CD4-positive, alpha-beta T cell treated with Interleukin-4 for 1 hour (primary cell): ENCODE measurements at places on chromosomes 11 and 22.

DNA sequence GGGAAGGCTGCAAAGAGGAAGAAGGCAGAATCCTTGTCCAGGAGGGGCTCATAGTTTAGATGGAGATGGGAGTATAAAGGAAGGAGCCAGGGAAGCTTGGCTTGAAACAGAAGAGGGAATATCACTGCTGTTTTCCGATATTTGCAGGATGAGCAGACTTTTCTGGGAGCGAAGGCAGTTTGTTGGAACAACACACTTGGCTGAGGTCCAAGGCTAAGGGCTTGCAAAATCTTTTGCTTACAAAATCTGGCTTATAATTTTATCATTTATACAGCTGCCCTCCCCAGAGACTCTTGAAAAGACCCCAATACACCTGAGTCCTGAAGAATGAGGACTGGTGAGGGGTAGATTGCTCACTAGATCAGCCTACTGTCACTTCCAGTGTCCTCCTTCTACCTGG lies 174.8 kb downstream of the NELL1 start:
- no peak for DNase-seq

DNA sequence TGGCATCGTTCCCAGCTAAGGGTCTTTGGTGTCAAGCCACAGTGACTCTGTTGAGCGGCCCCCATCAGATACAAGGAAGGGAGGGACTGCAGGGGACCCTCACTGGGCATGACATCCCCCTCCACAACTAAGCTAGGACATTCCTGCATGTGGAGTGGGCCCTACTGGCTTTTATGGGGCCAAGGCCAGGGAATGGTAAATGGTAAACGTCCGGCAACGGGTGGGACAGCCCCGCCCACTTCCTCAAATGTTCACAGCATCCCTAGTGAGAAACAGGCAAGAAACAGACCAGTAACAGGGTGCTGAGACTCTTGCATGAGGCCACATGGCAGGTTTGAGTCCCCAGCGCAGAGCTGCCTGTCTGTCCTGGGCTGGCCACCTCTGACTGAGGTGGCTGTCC lies 4.4 kb downstream of the TMPRSS6 start:
- DNase-seq, result no peak

DNA sequence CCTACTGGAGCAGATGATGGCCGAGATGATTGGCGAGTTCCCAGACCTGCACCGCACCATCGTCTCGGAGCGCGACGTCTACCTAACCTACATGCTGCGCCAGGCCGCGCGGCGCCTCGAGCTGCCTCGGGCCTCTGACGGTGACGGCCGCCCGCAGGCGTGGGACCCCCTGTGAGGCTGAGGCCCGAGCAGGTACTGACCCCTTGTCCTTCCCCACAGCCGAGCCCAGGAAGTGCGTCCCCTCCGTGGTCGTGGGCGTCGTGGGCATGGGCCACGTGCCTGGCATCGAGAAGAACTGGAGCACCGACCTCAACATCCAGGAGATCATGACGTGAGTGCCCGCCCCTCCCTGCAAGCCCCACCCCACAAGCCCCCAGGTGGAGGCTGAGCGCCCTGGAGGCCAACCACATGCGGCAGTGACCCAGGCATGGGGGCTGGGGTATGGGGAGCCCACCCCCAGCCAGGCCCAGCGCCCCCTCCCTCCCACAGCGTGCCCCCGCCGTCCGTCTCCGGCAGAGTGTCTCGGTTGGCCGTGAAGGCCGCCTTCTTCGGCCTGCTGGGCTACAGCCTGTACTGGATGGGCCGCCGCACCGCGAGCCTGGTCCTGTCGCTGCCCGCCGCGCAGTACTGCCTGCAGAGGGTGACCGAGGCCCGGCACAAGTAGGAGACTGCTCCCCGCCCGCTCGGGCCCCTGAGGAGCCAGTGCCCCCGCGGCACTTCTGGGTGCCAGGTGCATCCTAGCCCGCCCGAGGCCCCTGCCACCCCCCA lies 2.8 kb upstream of the SELENOO start:
- DNase-seq, result no peak

- DNase-seq, result peak; percentile 48
Measured at GRCh38 chr11:65611028-65611757, 2.8 kb downstream of the MAP3K11 start.

DNA sequence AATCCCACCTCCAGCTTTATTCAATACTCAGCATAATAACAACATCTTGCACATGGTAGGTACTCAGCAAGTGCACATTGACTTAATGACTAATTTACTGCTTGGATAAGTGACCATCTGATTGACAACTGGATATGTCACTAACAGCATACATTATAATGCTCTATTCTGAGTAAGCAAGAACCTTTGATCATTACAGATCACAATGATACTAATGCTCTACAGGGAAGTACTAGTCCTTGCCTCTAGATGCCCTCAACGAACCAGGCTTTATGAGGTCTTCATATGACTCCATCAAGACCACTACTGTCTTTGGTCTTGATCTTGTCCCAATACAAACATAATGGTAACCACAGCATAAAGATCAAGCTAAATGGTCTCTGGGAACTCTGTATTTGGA lies 167.6 kb upstream of the MTMR2 start:
- DNase-seq, result no peak

DNA sequence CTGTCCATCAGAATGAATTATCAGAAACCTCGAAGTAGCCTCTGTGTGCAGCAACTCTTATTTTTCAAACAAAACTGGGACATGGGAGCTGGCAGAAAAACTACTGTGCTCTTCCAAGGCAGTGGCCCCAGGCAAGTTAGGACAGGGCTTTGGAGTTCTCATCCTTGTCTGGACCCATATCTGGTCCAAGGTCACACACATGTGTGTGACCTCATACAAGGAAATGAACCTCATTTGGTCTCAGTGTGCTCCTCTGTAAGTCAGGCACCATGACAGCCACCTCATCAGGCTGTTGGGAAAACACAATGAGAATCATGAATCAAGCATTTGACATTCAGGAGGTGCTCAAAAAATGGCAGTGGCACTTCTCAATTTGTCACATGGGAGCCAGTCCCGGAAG lies 25.8 kb downstream of the LARGE1 start:
- DNase-seq, result no peak

DNA sequence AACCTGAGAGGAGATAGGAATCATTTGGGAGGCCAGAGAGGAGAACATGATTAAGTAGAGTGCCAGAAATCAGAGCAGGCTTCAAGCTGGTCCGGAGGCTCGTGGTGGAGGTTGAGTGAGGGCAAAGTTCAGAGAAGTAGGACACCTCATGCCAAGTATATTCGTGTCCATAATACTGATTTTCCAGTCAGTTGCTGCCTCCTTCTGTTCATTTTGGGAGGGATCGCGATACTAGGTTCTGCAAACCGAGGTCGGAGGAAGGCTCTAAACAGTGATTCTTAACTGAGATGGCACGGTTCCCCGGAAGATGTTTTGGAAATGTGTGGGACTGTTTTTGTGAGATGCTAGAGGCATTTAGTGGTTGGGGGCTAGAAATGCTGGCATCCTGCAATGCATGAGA lies 13.6 kb upstream of the CD3E start:
- DNase-seq, result peak; percentile 73

GRCh38 chr11:46105926-46106325 lies 15.3 kb downstream of the PHF21A start:
- no peak for DNase-seq

DNA sequence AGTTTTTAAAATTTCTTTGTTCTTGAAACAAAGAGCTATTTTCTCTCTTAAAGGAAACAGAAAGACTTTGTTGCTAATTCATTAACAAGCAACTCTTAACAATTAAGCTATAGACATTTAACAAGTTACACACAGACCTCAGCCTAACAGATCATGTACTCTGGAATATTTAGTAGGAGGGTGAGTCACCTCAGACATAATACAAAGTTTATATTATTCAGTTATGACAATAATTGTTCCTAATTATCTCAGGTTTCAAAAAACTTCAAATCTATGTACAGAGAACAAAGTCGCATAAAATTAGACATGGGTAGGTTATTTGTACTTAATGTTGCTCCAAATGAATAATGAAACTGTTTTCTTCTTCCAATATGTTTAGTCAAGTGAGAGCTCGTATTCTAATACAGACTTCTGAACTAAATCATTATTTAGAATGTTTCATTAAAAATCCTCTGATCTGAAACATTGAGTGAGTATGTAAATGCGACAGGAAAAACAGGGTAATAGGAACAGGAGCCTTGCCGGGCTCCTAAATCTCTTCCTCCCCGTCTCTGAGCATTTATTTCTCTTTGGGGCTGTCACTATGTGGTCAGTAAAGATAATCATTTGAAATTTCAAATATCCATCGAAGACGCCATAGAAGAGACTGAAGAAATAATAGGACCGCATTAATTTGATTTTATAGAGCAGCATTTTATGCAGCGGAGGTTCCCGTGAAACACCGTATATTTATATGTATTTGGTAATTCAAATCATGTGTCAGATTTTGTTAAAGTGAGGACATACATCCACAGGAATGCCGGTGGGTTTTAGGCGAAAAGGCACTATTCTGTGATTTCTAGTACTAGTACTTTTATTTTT lies 8.7 kb upstream of the BARX2 start:
- no peak for DNase-seq

DNA sequence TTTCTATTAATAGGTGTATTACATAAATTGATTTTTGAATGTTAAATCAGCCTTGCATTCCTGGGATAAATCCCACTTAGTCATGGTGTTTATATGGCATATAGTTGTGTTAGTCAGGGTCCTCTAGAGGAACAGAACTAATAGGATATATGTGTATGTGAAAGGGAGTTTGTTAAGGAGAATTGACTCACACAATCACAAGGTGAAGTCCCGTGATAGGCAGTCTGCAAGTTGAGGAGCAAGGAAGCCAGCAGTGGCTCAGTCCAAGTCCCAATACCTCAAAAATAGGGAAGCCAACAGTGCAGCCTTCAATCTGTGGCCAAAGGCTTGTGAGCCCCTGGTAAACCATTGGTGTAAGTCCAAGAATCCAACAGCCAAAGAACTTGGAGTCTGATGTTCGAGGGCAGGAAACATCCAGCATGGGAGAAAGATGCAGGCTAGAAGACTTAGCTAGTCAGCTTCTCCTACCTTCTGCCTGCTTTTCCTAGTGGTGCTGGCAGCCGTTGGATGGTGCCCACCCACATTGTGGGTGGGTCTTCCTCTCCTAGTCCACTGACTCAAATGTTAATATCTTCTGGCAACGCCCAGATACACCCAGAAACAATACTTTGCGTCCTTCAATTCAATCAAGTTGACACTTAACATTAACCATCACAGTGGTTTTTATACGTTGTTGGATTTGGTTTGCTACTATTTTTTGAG lies 12.9 kb downstream of the SFI1 start:
- DNase-seq, result no peak

GRCh38 chr11:94271885-94272372 lies 32.5 kb upstream of the IZUMO1R start:
- DNase-seq, result no peak

GRCh38 chr11:110907629-110908028 lies 195.4 kb upstream of the ARHGAP20 start:
- DNase-seq, result peak; percentile 36

GRCh38 chr11:61362542-61362875 lies 335 bp downstream of the TMEM138 start:
- DNase-seq, result peak; percentile 27

DNA sequence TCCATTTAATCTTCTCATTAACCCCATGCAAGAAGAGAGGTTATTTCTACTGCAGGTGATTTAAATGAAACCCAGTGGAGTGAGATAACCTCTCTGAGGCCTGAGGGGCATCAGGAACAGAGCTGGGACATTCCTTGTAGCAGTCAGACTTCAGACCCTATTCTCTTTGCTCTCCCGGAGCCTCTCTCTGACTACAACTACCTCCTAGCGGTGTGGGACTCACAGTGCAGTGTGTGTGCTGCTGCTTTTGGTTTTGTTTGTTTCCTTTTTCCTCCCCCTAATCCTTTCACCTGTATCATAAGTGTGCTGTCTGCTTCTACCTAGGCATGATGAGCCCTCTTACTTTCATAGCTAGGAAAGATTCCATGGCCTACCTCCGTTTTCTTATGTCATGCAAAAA lies 769.6 kb downstream of the NTM start:
- no peak for DNase-seq

DNA sequence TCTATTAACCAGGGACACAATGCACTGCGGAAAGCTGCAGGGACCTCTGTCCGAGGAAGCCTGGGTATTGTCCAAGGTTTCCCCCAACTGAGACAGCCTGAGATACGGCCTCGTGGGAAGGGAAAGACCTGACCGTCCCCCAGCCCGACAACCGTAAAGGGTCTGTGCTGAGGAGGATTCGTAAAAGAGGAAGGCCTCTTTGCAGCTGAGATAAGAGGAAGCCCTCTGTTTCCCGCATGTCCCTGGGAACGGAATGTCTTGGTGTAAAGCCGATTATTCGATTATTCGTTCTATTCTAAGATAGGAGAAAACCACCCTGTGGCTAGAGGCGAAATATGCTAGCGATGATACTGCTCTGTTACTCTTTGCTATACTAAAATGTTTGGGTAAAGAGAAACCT lies 5.2 kb downstream of the BET1L start:
- DNase-seq, result no peak

DNA sequence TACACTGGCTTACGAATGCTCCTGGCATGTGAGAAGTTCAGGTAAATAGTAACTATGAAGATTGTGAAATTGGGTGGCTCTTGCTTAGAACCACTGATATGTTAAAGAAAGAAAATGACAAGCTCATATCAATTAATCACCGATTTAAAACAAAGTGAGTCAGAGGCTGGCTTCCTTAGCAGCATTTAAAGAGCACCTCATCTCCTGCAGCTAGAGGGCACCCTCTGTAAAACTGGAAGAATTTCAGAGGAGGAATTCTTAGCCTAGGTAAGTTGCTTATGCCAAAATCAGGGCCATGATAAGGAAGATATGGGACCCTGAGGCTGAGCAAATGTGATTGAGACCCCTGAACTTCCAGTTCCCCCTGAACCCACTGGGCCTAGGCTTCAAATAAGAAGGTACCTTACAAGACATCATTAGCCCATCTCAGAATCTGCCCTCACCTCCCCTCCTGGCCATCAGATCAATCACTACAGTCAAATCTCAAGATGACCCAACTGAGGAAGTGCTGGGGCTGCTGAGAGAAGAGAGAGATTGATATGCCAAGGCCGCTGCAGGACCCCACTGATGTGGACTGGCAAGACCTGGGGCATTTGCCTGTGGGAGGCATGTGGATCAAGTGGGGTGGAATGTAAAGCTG lies 8.6 kb upstream of the CD3E start:
- peak; percentile 53 for DNase-seq

GRCh38 chr11:71937826-71938225 lies 9.0 kb downstream of the RNF121 start:
- DNase-seq, result no peak
